ENCODE measurements at places on chromosomes 11 and 22.
A peak's percentile ranks its signal among the peaks of the same experiment; 100 is the strongest.

DNA sequence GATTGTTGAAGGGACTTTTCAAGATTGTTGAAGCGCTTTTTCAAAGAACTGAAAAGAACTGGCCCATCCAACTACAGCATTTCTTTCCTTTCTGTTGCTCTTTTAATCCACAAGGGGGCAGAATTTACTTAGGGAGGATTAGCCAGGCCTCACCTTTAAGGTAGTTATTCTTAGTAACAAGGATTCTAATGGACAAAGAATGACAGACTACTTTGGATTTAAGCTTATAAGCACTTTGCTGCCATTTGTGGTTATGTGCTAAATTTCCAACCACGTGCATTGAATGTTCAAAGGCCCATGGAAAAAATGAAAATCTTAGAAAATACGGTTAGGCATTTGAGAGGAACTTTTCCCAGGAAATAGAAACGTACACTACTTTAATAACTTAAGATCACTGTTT, 49.5 kb upstream of the HSPA8 start:
- DNase-seq = peak; percentile 73

DNA sequence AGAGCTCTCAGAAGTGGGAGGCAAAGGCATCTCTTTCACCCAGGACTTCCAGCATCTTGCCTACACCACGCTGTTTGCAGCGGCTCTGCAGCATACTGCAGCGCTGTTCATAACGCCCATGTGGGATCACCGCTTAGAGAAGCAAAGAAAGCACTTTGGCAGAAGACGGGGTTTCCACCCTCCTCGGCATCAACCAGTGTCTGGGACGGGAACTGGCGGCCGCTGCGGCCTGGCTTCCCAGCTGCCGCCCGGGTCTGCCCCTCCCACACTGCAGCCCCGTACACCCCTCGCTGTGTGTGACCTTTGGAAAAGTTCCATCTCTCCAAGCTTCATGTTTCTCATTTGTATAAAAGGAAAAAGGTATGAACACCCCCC, 545 bp upstream of the TIRAP start:
- DNase-seq = peak; percentile 43

DNA sequence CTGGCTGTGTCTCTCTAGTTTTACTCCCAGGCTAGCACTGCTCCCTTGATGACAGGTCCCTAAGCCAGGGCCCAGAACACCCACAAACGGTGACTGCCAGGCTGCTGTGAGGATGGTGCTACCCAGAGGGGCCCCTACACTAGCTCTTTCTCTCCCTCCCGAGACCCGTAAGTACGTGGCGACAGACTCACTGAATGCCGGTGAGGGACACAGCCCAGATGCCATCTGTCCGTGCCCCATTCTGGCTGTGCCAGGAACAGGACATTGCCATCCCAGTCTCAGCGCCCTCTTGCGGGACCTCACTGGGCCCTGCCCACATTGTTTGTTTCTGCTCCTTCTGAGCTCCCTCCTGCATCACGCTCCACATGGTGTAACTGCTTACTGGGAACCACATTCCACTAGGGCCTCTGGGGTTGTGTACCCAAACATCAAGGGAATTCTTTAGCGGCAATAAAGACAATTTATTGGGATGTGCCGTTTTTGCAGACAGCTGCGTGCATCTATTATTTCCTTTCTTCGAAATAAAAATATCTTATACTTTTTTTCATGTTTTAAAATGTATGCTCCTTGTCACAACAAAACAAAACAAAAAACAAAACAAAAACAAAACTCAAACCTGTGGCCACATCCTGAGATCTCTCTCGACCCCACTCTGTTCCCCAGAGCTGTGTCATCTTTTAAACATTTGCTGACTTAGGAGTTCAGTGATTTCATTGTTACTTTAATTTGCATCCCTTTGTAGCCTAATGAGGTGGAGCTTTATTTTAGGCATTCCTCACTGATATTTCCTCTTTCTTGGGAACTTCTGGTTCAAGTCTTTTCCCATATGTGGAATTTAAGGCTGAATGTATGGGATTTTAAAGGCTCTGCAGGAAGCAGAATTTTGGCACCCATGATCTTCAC, 4.4 kb upstream of the TPCN2 start:
- peak; percentile 72 for DNase-seq

- DNase-seq = no peak
These were observed 6.9 kb upstream of the SHANK3 start for GRCh38 chr22:50665738-50666137.

GRCh38 chr11:76786016-76786415, 2.9 kb downstream of the TSKU start:
- no peak for DNase-seq

- DNase-seq = no peak
These were observed 85.8 kb upstream of the FGF3 start for GRCh38 chr11:69904974-69905535.

- DNase-seq = no peak
These were observed 57.4 kb downstream of the BCL2L13 start for GRCh38 chr22:17695986-17696385.

DNA sequence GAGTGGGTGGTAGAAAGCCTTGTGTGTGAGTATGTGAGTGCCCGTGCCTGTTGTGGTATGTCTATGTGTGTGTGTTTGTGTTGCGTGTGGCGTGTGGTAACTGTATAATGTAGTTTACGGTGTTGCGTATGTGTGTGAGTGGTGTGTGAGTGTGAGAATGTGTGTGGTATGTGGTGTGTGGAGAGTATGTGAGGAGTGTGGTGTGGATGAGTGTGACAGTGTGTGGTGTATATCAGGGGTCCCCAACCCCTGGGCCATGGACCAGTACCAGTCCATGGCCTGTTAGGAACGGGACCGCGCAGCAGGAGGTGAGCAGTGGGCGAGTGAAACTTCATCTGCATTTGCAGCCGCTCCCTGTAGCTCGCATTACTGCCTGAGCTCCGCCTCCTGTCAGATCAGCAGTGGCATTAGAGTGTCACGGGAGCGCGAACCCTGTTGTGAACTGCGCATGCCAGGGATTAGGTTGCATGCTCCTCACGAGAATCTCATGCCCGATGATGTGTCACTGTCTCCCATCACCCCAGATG, 5.7 kb downstream of the UPK3A start:
- peak; percentile 42 for DNase-seq

GRCh38 chr11:70854201-70854600, 398.2 kb downstream of the SHANK2 start:
- DNase-seq = no peak

GRCh38 chr22:31492151-31492550, 2.5 kb upstream of the EIF4ENIF1 start:
- no peak for DNase-seq

- no peak for DNase-seq
These were observed 64.7 kb upstream of the FAT3 start for GRCh38 chr11:92159931-92160330.

- peak; percentile 85 for DNase-seq
These were observed 39.6 kb downstream of the PAMR1 start for GRCh38 chr11:35485656-35486322.

DNA sequence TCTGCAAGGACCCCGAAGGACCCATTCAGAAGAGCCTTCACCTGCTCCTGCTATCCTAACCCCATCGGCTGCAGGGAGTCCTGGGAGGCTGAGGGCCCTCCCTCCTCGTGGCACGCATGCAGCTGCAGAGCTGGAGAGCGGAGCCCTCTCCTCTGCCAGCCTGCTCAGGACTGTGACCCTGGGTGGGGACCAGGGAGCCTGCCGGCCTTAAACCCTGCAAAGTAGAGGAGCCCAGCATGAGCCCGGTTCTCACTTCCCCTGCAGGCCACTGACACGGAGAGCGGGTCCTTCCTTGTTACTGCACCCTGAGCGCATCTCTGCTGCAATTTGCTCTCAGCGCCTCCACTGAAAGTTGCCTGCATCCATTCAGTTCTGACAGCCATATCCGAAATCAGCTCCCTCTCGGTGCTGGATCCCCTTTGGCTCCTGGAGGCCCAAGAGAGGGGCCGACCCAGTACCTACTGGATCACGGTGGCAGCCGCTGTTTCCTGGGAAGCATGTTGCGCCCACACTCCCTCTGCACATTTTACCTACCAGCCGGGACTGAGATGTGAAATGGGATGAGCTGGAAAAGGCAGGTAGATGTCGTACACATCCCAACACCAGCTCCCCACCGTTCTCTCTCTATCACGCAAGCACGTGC, 312.1 kb downstream of the NTM start:
- DNase-seq = no peak

GRCh38 chr11:134343646-134344045, 11.9 kb downstream of the GLB1L2 start:
- DNase-seq = no peak

DNA sequence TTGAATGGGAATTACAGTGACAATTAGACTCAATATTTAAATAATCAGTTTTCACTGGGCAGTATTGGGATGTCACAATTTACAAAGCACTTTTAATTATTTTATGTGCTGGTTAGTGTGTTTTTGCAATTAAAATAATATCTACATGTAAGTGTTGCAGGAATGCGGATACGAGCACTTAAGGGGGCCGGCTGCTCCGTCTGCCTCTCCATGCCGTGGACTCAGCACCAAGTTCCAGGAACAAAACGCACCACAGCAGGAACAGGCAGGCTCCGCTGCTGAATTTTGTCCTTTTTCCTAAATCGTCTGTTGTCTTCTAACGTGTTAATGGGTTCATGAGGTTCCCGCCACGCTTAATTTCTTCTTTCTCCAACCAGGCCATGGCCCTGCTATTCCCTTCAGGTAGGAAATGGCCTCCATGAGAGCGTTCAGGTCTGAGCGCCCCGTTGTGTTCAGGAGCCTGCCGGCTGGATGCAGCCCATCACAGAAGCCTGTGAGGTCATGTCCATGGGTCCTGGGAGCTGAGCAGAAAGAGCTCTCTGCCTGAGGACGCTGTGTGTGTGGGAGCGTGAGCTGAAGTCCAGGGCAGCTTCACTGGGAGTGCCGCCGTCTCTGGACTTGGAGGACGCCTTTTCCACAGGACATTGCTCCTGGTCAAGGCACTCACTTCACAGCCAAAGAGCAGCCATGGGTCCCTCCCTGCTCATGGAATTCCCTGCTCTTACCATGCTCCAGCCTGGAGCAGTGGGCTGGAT, 730.3 kb downstream of the BRD1 start:
- DNase-seq = no peak

- no peak for DNase-seq
These were observed 29.6 kb downstream of the RTN4R start for GRCh38 chr22:20238536-20238900.

GRCh38 chr22:48979482-48979881, 848.2 kb downstream of the BRD1 start:
- DNase-seq = no peak

- no peak for DNase-seq
These were observed 579 bp upstream of the CYB5R2 start for GRCh38 chr11:7673724-7674434.

DNA sequence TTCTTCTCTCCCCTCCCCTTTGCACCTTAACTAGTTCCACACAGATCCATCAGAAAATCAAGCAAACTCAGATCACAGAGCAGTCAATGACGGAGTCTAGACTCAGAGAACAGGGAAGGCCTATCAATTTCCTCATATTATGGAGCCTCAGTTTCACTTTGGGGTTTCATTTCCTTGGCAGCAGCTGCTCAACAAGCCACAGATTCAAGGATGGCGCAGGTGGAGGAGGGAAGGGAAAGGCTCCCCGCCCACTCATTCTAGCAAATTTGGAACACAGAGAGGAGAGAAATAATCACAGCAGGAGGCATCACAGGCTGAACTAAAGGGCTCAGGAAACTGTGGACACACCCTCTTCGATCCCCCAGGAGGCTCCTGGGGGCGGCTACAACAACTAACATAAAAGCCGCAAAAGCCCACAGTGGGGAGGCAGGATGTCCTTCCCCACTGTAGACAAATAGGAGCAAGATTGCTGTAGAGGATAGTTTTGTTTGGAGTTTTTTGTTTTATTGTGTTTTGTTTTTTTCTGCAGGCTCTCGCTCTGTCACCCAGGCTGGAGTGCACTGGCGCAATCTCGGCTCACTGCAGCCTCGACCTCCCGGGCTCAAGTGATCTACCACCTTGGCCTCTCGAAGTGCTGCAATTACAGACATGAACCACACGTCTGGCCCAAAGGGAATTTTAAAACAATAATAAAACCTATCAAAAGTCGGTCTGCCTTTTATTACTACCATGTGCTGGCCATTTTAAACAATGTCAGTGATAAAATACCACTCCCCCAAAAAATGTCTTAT, 3.4 kb downstream of the PLAAT3 start:
- peak; percentile 9 for DNase-seq

DNA sequence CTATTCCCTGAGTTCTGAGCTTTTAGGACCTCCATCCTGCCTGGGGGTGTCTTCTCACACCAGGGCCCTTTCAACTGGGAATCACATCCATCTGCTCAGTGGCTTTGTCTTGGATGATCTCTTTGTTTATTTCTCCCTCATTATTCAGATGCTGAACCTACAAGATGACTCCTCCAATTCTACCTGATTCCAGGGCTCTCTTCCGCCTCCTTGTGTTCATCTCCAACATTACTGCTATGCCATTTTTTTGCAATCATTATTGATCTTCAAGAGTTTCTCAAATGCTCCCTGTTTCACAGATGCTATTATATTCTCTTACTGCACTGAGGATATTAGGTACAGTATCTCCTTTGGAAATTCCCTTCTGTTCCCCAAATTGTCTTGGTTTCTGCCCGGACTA, 307.7 kb downstream of the SHANK2 start:
- DNase-seq = no peak

DNA sequence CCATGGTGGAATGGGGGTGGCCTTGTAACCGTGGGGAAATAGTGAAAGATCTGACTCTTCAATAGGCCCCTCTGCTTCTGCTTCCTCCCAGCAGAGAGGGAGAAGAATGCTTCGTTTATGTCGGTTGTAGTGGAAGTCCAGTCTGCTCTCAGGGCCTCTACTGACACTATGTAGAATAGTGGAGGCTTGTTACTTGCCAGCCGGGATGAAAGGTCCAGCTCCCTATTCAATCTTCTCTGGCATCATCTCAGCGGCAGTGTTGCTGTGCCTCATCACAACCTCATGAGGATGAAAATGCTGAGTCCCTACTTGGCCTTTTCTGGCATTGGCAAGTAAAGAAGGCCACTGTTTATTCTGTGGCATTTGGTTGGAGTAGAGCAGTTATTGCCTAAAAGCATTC, 820.9 kb upstream of the TENM4 start:
- DNase-seq = no peak

- no peak for DNase-seq
These were observed 296.0 kb downstream of the CTTN start for GRCh38 chr11:70694371-70694770.

DNA sequence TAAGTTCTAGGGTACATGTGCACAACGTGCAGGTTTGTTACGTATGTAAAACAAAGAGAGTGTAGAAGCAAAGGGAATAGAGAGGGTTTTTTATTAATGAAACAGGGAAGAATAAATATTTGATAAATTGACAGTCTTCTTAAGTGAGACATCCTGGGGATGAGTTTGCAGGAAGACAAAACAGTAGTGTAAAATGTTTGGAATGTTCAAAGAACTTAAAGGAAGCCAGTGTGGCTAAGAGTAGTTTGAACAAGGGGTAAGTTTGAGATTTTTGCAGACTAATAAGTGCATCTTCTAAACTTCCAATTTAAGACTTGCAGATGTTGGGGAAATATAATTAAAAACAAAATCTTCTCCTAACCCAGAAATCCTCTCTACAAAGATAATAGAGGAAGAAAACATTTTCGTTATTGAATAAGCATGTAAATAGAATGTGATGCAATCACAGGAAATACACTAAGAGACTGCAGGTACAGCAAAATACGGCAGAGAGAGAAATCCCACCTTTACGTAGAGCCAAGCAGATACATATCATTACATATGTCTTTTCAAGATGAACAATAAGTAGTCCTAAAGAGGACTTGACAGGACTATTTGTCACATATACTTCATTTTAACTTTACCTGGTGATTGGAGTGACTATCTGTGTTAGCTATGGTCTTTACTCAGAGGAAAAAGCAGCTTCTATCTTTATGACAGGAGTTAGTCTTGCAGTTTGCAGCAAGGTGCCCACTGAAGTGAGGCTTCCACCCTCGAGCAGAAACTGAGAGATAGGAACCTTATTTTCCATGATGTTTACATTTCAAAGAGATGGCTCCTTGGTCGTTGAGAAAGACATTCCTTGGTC, 402.1 kb downstream of the CNTN5 start:
- no peak for DNase-seq

All from cardiac fibroblast (primary cell).